Placental pericyte (primary cell): ENCODE measurements at places on chromosomes 1 and 21. TPM values are rescaled to one million over a fixed set of nuclear protein-coding genes. Genes with fewer than 3 reads are reported as not detected.

The S100A12 gene
- not detected in 2 replicates for total RNA-seq

The S100A8 gene
- not detected in 2 replicates for total RNA-seq

The CPT2 gene
- total RNA-seq: 17.9 and 19.9 TPM in 2 replicates

The FCRL2 gene
- total RNA-seq: not detected in 2 replicates

The RIPPLY3 gene
- under 0.01 TPM in 1 of 2 replicates, not detected in the other for total RNA-seq

The ICOSLG gene
- total RNA-seq: 0.57 and 1.1 TPM in 2 replicates

The RGS4 gene
- 2.4 and 538 TPM in 2 replicates for total RNA-seq

The HMCN1 gene
- 4.2 and 5.5 TPM in 2 replicates for total RNA-seq

The C1orf94 gene
- not detected in 2 replicates for total RNA-seq
